ENCODE measurements at places on chromosomes 13 and 19.

DNA sequence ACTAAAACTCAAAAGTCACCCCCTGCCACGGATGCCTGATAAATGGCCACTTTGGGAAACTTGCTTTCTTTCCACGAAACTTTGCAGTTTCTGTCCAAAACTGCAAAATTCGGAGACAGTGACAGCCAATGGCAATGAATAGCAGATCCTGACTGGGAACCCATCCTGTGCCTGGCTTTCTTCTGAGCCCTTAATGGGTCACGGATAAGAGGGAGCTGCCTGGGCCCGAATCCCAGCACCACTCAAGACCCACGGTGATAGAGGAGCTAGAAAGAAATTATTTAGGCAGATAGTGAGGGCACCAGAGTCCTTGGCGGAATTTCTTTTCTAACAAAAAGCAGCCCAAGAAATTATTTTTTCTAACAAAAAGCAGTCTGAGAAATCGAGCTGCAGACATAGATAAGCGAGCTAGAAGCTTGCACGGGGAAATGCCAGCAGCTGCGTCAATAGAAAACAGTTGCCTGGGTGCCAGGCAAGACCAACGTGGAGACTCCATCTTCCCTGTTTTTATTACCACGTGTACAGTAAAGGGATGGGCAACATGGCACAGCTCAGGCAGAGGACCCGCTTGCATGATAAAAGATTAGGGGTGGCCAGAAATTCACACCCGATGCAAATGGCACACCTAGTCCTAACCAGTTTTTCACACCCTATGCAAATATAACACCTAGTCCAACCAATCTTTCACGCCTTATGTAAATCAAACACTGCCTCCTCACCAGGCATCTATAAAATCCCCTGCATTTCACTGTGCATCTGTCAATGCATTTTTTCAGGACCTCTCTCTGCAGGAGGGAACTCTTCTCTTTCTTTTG lies 7.1 kb upstream of the HSH2D start:
- DNase-seq: no peak

DNA sequence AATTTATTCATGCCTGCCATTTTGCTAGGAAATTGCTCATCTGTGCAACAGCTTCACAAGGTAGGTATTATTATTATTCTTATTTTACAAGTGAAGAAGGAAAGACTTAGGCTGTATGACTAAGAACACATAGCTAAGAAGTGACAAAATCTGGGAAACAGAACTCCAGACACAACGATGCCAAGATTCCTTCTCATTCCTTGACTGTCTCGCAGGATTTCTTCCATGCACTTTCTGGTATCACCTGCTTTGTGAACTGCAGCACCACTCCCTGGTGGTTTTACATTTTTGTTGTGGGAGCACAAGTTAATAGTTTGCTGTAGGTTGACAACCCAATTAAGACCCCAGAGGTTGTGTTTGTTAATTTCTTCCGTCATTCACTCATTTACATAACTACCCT lies 188.5 kb downstream of the LACC1 start:
- DNase-seq: no peak

- DNase-seq: no peak
Observed at GRCh38 chr13:82634946-82635345, 1247.3 kb downstream of the SLITRK1 start.

- no peak for DNase-seq
Observed at GRCh38 chr13:38385153-38385891, 35.7 kb downstream of the UFM1 start.

- peak; percentile 16 for DNase-seq
Observed at GRCh38 chr13:33776239-33776881, 41.6 kb upstream of the RFC3 start.

- DNase-seq: no peak
Observed at GRCh38 chr19:40363069-40363468, 14.6 kb downstream of the PLD3 start.

GRCh38 chr19:30322641-30323320 lies 49.4 kb upstream of the ZNF536 start:
- no peak for DNase-seq

- no peak for DNase-seq
Observed at GRCh38 chr19:54207676-54207982, 7.0 kb downstream of the RPS9 start.

GRCh38 chr19:13165162-13165997 lies 15.2 kb downstream of the IER2 start:
- DNase-seq: no peak

GRCh38 chr13:49791315-49791710 lies 1.2 kb downstream of the KPNA3 start:
- DNase-seq: peak; percentile 9

DNA sequence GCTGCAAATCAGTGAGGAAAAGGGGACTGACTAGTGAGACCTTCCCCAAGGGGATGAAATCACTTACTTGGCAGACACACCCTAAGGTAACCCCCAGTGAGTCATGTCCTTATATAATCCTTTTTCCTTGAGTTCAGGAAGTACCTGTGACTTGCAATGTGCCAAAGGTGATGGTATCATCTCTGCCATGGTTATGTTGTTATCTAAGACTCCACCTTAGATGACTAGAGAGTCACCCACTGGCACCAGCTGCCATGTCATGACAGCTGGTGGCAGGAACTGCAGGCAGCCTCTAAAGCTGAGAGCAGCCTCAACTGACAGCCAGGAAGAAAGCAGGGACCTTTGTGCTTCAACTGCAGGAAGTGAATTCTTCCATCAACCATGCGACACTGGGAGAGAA lies 12.5 kb downstream of the PBX4 start:
- DNase-seq: no peak

- DNase-seq: no peak
Observed at GRCh38 chr19:6778386-6778785, 5.9 kb downstream of the VAV1 start.

DNA sequence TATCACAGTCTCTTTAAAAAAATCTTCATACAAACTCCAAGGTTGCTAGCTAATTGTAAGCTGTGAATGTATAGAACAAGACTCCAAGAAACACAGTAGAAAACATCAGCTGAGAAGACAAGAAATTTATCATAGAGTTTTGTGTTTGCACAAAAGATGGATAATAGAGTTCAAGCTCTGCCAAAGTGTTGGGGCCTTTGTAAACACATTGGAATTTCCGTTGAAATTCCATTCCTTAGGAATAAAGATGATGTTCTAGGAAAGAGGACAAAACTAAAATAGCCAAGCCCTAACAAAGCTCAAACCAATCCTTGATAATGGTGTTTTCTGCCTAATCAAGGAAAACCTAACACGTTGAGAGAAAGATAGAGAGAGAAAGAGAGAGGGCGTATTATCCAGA lies 20.6 kb downstream of the LRRC63 start:
- no peak for DNase-seq

DNA sequence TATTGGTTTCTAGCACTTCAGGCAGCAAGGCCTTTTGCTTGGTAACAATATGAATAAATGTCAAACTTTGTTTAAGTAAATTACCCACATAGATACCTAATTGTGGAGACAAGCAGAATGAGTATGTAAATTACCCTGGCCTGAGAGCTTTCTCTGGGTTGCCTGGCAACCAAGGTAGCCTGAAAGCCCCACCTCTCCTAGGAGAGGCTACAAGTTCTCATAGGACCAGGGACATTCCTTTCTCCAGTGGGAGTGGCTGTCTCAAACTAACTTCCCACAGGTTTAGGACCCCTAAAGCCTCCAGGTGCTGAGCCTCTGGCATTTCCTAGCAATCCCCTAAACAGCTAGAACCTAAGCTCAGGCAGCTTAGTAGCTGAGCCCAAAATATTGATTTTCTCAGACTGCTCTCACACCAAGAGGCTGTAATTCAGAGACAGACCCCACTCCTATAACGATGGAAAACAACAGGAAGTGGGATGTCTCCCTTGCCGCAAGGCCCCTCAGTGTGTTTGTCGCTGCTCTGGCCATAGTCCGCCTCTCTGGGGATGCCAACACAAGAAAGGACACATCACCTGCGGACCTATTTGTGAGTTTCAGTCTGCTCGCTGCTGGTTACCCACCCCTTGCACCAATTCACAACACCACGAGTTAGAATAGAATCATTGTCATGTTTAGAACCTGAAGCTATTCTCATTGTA lies 207.3 kb downstream of the DLEU7 start:
- DNase-seq: no peak

- no peak for DNase-seq
Observed at GRCh38 chr13:44263751-44264620, 109.6 kb upstream of the SERP2 start.

DNA sequence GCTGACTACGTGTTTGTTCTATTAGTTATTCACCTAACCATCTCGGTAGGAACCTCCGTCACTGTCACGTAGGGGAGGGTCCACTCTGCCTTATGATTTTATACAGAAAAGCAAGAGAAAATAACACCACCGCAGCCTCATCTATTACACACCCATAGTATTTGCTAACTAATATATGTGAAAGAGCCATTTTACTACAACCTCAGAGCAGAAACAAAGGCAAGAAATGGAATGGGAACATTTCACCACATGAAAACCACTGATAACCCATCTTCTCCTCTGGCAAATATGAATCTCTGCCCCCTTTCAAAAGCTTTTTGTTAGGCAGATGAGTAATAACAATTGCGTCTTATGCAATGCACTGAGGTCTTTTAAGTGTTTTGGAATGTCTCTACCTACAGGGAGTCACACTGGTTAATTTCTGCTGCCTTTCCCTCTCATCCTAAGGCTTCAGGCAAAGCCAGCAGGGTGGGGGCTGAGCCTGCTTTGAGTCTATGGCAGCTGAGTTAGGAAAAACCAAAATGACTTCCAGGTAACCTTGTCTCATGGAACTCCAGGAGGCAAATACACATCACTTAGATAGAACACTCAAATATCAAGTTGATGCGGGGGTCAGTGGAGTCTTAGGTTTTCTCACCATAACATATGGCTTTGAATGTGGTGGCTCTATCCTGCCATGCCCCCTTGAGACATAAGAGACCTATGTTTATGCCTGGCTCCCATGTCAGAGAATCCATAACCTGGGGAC lies 15.0 kb downstream of the TSHZ3 start:
- no peak for DNase-seq

DNA sequence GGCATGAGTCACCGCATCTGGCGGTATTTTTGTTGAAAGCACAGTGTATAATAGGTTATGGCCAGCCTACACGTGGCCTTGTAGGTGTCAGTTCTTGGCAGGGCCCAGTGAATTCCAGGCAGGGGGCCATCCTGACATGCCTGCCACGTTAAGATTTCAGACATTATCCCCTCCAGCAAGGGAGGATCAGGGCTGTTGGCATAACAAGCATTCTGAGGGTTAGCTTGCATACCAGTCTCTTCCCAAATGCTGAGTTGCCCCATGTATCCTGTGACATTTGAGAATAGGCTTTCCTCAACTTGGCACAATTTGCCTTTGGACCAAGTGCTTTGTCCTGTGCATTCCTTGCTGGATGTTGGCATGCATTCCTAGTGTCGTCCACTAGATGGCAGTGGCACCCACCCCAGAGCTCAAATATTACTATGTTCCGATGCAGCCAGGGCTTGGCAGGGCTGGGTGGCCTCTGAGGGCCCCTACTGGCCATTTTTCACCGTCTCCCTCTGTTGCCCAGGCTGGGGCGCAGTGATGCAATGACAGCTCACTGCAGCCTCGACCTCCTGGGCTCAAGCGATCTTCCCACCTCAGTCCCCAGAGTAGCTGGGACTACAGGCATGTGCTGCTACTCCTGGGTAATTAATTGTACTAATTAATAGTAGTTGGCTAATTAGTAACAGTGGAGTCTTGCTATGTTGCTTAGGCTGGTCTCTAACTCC lies 31.2 kb downstream of the NLRP12 start:
- DNase-seq: peak; percentile 67

GRCh38 chr13:25203127-25203740 lies 31.1 kb upstream of the AMER2 start:
- DNase-seq: no peak

- no peak for DNase-seq
Observed at GRCh38 chr13:22108283-22108942, 437.5 kb downstream of the FGF9 start.

DNA sequence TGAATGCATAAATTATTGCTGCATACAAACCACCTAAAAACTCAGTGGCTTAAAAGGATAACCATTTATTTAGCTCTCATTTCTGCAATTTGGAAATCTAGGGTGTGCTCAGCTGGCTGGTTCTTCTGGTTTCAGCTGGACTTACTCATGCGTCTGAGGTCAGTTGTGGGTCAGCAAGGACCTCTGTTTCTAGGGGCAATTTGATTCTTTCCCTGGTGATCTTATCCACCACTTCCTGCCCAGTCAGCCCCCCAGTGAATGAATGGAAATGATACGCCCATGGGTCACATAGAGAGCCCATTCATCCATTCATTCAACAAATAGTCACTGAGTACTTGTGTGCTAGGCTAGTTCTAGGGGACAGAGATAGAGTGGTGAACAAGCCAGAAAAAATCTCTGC lies 9.9 kb downstream of the FXYD5 start:
- DNase-seq: no peak

- no peak for DNase-seq
Observed at GRCh38 chr19:33686687-33687480, 65.1 kb downstream of the CHST8 start.

GRCh38 chr13:30787738-30788525 lies 52.6 kb downstream of the ALOX5AP start:
- no peak for DNase-seq

- DNase-seq: no peak
Observed at GRCh38 chr19:45294291-45295029, 28.2 kb downstream of the CKM start.

DNA sequence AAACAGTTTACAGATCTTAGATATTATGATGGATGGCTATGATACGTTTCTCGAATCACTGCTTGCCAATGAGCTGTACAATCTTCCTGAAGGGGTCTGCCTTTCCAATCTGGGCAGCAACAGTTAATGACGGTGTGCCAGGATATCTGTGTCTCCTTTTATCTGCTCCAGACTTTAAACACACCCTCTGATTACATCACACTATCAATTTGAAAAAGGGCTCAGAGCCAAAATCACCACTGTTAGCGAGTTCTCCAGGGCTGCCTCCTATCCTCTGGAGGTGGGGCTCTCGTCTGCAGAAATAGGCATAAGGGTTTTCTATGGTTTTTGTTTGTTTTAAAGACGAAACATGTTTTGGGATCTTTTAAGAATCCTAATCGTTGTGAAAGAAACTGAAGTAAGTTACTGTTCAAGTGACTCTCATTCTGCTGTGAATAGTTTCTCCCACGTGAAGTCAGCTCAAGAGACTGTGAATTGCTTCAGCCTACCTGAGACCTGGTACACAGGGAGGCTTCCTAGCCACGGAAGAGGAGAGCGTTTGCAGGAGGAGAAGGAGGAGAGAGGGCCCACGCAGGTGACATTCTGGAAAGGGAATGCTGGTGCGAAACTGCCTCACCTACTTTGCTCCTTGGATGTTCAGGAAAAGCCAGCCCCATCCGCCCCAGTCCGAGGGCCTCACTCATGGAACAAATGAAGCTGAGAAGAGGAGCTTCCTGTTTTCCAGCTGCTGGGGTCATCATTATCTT lies 15.2 kb upstream of the GJA3 start:
- DNase-seq: no peak

- DNase-seq: no peak
Observed at GRCh38 chr13:99061411-99061810, 83.5 kb upstream of the DOCK9 start.

DNA sequence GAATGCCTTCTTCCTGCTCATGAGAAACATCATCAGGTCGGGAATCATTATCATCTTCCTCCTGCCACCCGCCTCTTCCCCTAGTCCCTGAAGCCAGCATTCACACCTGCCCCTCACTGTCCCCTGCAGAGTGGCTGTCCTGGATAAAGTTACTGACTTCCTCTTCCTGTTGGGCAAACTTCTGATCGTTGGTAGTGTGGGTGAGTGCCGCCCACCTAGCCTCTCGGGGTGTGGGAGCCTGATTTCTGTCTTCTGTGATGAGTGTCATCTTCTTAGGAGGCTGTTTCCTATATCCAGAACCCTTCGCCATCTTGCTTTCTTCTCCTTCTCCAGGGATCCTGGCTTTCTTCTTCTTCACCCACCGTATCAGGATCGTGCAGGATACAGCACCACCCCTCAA lies 12.5 kb downstream of the SLC44A2 start:
- no peak for DNase-seq
